ENCODE measurements at places on chromosomes 12 and 14.

GRCh38 chr14:83885837-83886293, 1644.1 kb upstream of the FLRT2 start:
- H3K36me3 ChIP-seq = no peaks in the 10 kb centered on the region
- no peaks in the 10 kb centered on the region for H3K27me3 ChIP-seq
- H3K4me3 ChIP-seq = no peak overlapping the region
- H3K27ac ChIP-seq = no peak overlapping the region

GRCh38 chr12:57869298-57869926, 22.9 kb upstream of the CTDSP2 start:
- peaks cover 4% of the 10 kb centered on the region for H3K4me1 ChIP-seq
- H3K27ac ChIP-seq = peak overlapping the region; percentile 52
- no peak overlapping the region for H3K4me3 ChIP-seq

GRCh38 chr12:77218278-77218677, 152.9 kb upstream of the E2F7 start:
- no peak overlapping the region for H3K27ac ChIP-seq
- no peaks in the 10 kb centered on the region for H3K27me3 ChIP-seq
- no peaks in the 10 kb centered on the region for H3K36me3 ChIP-seq
- H3K4me3 ChIP-seq = no peak overlapping the region

DNA sequence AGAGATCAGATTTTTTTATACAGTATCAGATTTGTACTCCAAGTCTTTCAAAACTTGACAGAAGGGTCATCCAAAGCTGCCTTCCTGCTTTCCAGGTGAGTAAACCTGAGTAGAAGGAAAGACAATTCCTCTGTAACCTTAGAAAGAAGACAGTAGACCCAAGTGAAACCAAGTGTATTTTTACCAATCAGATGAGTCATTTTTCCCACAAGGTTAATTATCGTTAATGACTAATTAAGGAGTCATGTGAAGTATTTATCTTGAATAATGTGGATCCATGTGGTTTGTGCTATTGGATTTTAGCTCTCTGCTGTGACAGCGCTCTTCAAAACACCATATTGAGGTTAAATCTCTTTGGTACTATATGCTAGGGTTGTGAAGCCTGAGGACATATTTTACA, 74.0 kb upstream of the PELI2 start:
- H3K4me3 ChIP-seq = no peak overlapping the region
- no peak overlapping the region for H3K27ac ChIP-seq
- H3K4me1 ChIP-seq = no peaks in the 10 kb centered on the region
- H3K27me3 ChIP-seq = no peaks in the 10 kb centered on the region
- DNase-seq = no peak

Data from prostate gland (tissue), 2 donors.